ENCODE measurements at places on chromosomes 5 and 9. TPM values are rescaled to one million over a fixed set of nuclear protein-coding genes. Genes with fewer than 3 reads are reported as not detected.

DNA sequence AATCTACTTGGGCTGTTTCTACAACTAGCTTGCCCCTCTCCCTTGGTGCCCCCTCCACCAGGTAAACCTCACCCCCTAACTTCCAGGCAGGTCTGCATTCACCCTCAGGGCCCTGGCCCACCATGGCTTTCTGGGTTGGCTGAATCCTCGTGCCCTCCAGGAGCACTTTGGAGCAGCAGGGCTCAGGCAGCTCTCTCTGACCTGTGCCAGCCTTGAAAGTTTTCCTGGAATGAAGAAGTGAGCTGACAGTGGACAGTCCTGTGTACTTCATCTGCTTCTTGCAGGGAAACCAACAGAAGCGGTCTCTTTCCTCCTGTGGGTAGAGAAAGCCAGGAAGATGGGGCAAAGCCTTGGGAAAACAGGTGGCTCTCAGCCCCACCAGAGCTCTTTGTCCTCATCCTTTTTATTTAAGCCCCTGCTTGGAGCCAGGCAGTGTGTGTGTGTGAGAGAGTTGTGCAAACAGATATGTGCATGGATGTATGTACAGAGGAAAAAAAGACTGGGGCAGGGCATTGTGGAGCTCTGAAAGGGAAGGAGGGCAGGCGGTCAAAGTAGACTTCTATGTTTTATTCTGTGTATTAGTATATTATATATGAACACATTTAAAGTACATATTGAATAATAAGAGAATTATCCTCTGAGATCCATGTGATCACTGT, 62.3 kb upstream of the SPRY4 start:
- no peak for DNase-seq

GRCh38 chr9:133737774-133738639, at the start of gene SARDH:
TSS of gene SARDH (minus strand) at chr9:133738352. CDS start at chr9:133734173, 4,179 bp downstream.
- DNase-seq = no peak

DNA sequence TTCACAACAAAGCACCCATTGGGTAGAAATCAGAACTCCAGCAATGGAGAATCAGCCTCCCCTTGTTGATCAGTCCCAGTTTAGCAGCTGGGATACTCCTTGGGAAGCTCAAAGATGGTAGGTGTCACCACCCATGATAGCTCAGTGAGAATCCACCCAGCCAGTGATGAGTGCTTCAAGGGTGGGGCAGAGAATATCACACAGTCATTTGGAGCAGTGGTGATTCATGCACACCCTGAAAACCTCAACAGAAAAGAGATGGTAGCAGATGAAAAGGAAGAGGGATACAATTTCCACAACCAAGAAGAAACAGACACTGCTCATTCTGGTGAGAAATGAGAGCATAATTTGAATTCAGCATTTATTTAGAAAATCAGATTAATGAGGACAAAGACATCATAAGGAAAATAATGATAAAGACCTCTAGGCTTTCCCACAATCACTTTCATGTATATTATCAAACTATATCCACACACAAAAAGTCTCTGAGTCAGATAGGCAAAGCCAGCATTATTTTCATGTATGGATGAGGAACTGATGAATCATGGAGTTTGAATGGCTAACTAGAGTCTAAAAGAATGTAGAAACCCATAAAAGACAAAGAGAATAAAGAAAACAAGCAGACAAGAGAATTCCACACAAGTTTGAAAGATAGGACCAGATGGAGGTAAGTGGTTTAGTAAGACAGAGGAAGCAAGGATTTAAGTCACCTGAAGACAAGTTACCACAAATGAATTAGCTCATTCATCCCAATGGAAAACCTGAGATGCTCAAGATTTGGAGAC, 82.9 kb downstream of the FEM1C start:
- DNase-seq = peak; percentile 71

- no peak for DNase-seq
These were observed 108.1 kb upstream of the IL6ST start for GRCh38 chr5:56102889-56103288.

- DNase-seq = no peak
These were observed 1.1 kb downstream of the HNRNPA0 start for GRCh38 chr5:137752905-137753690.

DNA sequence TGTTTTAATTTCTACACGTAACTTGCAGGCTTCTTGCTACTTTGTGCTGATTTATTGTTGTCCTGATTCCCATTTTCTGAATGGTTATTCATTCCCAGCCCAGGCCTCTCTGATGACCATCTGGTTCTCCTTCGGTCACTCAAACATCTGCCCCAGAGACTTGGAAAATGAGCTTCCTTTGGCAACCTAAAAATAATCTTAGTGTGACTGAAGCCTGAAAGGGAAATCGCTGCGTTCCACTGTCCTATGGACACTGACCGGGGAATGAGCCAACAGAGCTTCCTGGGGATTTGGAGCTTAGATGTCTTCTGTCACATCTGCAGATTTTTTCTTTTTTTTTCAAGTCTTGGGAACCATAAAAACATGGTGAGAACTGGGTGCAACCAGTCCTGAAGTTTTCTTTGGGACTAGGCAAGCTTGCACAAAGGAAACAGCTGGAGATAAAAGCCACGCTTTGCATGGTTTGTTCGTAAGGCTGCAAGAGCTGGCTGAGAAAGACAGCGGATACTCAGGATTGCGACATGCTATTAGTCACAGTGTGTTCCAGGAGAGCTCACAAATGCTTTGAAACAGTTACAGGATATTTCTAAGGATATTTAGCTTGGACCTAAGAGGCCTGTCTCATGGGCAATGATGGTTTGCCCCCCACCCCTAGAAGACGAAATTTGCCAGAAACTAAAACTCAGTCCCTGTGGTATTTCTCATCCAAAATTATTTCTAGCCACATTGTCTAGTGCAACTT, 146.2 kb downstream of the GOLPH3 start:
- DNase-seq = no peak

- DNase-seq = no peak
These were observed 1.2 kb upstream of the CEMIP2 start for GRCh38 chr9:71769175-71770161.

GRCh38 chr5:40410964-40411635, 268.6 kb upstream of the PTGER4 start:
- DNase-seq = peak; percentile 85

DNA sequence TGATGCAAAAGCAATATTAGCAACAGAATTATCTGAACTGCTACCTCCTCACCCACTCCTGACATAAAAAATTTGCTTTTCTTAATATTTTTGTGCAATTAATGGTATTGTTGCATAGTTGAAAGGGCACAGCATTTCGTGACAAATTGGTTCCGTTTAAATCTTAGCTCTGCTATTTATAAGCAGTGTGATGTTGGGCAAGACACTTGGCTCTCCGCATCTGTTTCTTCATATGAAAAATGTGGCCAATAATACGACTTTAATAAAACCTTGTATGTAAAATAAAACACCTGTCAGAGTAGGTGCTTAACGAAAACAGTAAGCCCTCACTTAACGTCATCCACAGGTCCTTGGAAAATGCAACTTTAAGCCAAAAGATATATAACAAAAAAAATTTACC, 4.2 kb downstream of the TMEM167A start:
- DNase-seq = no peak

GRCh38 chr5:3024126-3024525, 272.6 kb upstream of the IRX2 start:
- DNase-seq = no peak

DNA sequence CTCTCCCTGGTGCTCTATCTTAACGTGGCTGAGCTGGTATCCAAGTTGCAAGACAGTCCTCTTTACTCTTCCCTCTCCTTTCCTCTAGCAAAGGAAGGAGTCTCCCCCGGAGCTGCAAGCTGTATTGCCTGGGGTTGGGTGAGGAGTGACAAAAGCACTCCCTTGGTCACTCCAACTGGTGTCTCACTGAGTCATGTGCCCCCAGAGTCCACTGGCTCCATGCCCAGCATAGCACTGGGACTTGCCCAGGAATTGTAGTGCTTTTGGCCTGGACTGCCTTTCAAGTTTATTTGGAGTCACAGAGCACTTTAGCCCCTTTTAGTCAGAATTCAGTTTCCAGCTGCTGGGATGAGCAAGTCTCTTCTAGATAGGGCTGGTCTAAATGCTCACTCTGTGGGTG, 82.6 kb upstream of the FST start:
- no peak for DNase-seq

The RFX3 gene
- 1.8 TPM for polyA plus RNA-seq

The ARAP3 gene
- 2.4 TPM for polyA plus RNA-seq

The MEIKIN gene
- not detected for polyA plus RNA-seq

The HRCT1 gene
- not detected for polyA plus RNA-seq

The ATOX1 gene
- 414 TPM for polyA plus RNA-seq

The JAKMIP2 gene
- not detected for polyA plus RNA-seq
